ENCODE measurements at places on chromosomes 7 and 10.

- no peak for DNase-seq
These were observed 205.3 kb upstream of the HDAC9 start for GRCh38 chr7:18290223-18290622.

DNA sequence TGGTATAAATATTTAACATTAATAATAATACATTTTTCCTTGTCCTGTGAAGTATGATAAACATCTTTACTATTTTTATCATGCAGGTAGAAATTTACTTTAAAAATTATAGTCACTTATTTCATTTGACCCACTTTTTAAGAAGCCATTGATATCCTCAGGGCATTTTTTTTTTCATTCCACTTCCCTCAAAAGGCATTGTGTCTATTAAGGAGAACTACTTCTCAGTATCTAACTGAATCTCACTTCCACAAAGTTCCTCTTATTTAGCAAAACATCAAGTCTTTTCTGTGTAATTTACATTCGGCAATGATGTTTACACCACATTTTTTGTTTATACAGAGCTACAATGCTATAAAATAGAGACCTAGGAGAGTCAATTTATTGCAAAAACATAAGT lies 388.2 kb upstream of the AKR1E2 start:
- no peak for DNase-seq

DNA sequence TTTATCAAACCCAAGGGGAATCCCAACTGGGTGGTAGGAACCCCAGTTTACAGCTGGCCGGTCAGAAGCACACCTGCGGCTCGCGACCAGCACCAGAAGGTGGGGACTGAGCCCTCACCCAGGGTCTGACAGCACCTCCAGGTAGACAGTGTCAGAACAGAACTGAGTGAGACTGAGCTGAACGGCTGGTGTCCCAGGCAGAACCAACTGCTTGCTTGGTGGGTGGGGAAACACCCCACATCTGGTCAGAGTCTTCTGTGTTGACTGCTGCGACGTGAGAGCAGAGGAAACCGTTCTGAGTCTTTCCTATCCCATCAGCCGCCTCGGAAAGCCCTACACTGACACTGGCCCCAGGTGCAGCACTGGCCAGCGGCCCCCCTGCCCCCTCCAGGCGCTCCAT lies 160.7 kb downstream of the MAD1L1 start:
- DNase-seq: no peak

GRCh38 chr7:111593343-111593742 lies 31.1 kb upstream of the IMMP2L start:
- DNase-seq: no peak

DNA sequence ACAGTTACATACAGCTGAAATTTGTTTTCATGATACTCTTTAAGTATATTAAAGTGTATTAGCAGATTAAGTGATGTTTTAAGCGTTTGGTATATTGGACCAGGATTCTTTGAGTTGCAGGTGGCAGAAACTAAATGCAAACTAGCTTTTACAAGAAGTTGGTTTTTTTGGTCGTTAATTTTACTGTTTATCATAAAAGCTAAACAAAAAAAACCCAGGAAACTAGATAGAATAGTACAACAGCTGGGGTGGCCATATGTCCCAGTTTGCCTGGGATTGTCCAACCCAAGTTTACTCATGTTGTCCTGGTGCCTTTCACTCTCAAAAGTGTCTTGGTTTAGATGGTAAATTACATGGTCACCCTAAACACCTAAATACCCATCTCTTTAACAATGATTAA lies 108.7 kb downstream of the PHTF2 start:
- peak; percentile 32 for DNase-seq

DNA sequence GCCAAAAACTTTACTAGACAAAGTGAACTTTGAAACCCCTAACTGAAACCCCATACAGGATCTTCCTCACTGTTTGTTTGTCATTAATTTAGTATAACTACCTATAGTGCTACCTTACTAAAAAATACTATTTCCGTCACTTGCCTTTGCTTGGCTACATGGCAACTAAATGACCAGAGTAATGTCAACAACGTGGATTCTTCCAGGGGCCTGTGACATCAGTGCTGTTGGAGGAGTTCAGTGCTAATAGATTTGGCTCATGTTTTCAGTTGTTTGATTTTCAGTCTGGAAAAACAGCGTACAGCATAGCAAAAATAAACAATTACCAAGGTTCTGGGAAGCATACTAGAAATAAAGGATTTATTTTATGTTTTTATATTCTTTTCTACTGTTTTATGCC lies 3.0 kb upstream of the ASB15 start:
- DNase-seq: no peak

DNA sequence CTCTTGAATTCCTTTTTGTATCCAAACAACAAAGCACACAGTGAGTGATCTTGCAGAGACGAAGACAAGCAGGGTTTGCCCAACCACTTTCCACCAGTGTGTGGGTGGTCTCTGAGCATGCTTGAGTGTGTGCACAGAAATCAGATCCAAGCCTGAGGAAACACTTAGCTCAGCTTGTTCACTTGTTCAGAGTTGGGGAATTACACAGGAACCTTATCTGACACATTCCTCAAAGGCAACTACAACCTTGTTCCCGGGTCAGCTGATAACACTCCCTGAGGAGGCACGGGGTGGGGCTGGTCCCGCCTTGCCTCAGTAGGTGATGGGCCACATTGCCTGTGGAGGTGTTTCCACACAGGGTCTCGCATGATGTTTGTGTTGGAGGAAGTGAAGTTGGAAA lies 216.9 kb downstream of the DYNC1I1 start:
- no peak for DNase-seq

- DNase-seq: peak; percentile 62
These were observed 204.1 kb downstream of the TRIL start for GRCh38 chr7:28754027-28754426.

- DNase-seq: no peak
These were observed 359.9 kb downstream of the GLRX3 start for GRCh38 chr10:130495891-130496636.

DNA sequence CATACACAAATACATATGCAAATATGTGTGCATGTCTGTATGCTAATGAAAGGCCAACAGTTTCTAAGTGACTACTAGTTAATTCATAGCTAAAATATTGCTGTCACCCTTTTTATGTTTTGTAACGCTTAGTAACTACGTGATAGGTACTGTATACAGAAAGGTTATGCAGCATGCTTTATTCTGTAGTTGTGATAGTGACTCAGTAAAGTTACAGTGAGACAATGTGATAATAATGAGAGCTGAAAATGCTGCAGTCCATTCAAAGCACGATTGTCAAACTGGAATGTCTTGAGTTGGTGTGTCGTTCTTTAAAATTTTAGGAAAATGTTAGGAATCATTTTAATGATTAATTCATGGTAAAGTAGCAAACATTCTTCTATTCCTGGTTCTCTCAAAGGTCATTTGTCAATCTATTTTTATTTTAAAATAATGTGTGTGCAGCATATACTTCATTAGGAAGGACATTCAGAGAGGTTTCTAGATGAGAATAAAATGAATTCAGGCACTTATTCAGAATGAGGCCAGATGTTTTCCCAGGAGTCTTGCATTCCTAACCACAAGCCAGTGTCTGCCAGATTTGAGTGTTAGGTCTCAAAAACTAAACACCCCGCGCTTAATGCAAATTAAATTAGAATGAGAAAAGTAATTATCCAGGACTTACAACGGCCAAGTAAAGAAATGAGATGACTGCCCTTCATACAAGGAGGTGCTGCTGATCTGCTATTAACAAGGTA lies 408.8 kb upstream of the FZD8 start:
- DNase-seq: no peak

- no peak for DNase-seq
These were observed 120.0 kb downstream of the ADAM12 start for GRCh38 chr10:126268013-126268920.

DNA sequence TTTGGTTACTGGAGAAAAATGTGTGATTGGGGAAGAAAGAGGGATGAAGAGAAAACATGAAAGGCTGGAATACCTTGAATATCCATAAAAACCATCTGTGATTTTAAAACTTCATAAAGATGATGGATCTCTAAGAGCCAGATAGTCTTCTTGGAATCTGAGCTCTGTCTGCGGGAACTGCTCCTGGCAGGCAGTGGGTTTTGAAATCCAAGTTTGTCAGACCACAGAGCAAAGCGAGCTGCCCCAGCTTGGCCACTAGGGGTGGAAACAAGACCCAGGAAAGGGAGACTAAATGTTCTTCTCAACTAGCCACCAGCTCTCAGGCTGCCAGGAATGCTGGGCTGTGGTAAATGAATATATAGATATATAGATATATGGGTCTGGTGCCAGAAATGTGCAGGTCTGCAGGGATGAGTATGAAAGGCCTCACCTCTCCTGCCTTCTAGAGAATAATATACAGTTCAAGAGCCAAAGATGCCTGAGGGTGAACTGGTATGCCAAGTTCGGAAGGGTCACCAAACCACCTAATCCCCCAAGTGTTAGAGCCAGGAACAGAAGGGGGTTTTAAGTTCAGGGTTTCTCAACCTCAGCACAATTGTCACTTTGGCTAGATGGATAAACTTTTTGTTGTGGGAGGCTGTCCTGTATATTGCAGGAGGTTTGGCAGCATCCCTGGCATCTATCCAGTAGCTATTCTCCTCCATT lies 208.8 kb downstream of the KCNMA1 start:
- no peak for DNase-seq

DNA sequence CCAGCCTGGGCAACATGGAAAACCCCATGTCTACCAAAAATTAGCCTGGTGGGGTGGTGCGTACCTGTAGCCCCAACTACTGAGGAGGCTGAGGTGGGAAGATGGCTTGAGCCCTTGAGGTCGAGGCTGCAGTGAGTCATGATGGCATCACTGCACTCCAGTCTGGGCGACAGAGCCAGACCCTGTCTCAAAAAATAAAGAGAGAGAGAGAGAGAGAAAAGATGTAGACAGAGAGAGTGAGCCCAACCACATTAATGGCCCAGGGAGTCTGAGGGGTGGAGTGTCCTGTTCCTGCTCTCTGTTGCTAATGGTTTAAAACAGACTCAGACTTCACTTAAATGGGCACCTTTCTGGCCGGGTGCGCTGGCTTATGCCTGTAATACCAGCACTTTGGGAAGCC lies 455.7 kb upstream of the GALNT17 start:
- no peak for DNase-seq

GRCh38 chr7:135682191-135682590 lies 19.9 kb downstream of the STMP1 start:
- DNase-seq: peak; percentile 6

All from DMS 273 treated with DMSO at 0.1 percent for 48 hours (cell line).